Activated T-helper 1 cell treated with Interleukin-2 at 50 U/mL for 16 hours (primary cell): ENCODE measurements at places on chromosomes 1 and 21.

DNA sequence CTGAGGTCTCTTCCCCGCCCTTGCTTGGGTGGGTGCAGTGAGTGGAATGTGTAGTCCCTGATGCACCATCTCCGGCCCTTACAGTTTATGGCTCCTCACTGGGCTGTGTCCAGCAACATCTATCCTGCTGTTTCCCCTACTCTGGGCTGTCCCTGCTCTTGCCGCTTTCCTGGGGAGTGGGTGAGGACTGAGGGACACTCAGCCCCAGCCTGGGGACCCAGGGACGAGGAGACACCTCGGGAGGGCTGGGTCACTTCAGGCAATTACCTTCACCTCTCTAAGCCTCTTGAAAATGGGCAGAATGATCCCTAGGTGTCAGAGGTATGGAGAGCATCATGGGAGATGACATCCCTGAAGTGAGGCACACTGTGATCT is 13.6 kb upstream of the LRP8 start:
- DNase-seq, result no peak

DNA sequence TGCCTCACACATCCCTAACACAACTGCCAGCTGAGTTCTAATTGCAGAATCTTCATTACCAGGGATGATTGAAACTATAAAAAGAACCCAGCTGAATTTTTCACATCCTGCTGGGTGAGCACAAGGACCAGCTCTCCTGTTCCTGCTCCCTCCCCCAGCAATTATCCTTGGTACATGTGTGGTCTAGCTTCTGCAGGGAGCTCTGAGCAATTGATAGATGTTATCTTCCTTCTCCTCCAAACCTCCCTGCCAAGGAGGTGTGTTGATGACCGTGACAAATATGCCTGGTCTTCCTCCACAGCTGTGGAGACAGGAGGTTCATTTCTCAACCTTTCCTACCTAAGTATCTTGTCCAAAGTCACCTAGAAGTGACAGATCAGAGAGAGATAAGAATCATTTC is 65.3 kb upstream of the MAN1A2 start:
- DNase-seq, result no peak

DNA sequence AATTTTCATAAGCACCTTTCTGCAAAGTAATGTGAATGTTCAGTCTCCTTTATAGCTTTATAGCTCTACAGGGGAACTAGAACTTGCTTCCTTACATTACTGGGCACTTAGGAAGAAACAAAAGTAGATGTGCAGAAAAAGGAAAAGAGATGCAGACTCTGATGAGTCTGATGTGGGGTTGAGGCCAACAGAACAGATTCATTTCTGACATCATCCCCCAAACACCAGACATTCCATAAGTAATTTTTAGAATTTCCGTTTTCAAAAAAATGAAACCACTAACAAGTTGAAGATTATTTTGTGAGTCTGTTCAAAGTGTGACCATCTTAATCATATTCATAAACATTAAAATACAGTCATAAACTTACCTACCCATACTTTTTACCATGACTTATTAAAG is 96.0 kb downstream of the NRIP1 start:
- DNase-seq, result no peak

- no peak for DNase-seq
These were observed 22.0 kb downstream of the SERINC2 start for GRCh38 chr1:31434979-31435378.

GRCh38 chr1:228374711-228375577 is 31.7 kb downstream of the TRIM11 start:
- DNase-seq, result no peak

GRCh38 chr21:46122237-46122671 is 24.3 kb downstream of the COL6A2 start:
- DNase-seq, result no peak

DNA sequence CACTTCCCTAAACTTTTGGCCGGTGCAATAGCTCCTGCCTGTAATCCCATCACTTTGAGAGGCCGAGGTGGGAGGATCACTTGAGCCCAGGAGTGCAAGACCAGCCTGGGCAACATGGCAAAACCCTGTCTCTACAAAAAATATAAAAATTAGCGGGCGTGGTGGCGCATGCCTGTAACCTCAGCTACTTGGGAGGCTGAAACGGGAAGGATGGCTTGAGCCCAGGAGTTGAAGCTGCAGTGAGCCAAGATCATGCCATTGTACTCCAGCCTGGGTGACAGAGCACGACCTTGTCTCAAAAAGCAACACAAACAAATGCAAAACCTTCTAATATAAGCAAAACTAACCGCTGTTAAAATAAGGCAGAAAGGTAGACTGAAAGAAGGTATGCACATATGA is 25.9 kb downstream of the TMEM51 start:
- no peak for DNase-seq

- DNase-seq, result no peak
These were observed 22.8 kb upstream of the RGS1 start for GRCh38 chr1:192552760-192553191.

- DNase-seq, result no peak
These were observed 4.9 kb upstream of the ZNF644 start for GRCh38 chr1:91026777-91027176.

- no peak for DNase-seq
These were observed 10.4 kb downstream of the JUN start for GRCh38 chr1:58773406-58773840.

GRCh38 chr1:238589843-238590435 is 699.2 kb upstream of the ZP4 start:
- DNase-seq, result no peak

- DNase-seq, result no peak
These were observed 47.5 kb upstream of the NTPCR start for GRCh38 chr1:232902774-232903350.

- DNase-seq, result no peak
These were observed 8.1 kb upstream of the F3 start for GRCh38 chr1:94549706-94550105.

GRCh38 chr1:232218955-232219865 is 410.7 kb downstream of the SIPA1L2 start:
- DNase-seq, result no peak

- no peak for DNase-seq
These were observed 836 bp upstream of the PRCC start for GRCh38 chr1:156766298-156767100.

DNA sequence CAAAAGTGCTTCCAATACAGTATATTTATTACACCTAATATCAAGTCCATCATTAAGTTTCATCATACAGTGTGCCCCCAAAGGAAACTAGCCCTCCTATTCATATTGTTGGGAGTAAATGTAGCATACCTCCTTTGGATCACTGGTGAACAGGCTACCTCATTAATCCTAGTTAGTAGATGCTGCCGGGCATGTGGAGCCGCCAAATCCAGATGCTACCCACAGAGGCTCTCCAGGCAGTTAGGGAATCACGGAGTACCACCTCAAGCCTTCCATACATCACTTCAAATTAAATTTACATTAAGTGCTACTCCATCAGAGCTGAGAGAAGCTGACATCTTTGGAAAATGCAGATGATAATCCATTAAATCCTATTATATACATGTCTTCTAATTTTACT is 121.7 kb upstream of the FOXD3 start:
- DNase-seq, result no peak

DNA sequence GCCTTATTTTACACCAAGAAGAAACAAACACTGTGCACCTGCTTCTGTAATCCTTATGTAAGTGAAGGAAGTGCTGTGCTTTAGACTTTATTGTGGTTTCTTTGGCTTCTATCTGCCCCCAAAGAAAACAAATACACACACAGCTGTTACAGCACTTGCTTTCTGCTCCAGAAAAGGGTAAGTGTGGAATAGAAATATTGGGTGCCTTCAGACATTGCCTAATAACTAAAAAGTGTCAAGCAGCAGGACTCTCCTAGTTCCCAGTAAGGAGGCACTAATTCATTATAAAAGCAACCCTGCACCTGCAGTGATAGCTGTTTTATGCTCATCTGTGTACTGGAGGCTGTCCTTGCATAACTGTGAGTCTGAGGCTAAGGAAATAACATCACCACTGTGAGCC is 23.4 kb upstream of the PRRX1 start:
- no peak for DNase-seq

- no peak for DNase-seq
These were observed 74.0 kb upstream of the EXO1 start for GRCh38 chr1:241773991-241774390.

GRCh38 chr1:115829023-115829674 is 11.8 kb downstream of the NHLH2 start:
- no peak for DNase-seq

- DNase-seq, result no peak
These were observed 6.6 kb upstream of the PRRX1 start for GRCh38 chr1:170657275-170657853.

DNA sequence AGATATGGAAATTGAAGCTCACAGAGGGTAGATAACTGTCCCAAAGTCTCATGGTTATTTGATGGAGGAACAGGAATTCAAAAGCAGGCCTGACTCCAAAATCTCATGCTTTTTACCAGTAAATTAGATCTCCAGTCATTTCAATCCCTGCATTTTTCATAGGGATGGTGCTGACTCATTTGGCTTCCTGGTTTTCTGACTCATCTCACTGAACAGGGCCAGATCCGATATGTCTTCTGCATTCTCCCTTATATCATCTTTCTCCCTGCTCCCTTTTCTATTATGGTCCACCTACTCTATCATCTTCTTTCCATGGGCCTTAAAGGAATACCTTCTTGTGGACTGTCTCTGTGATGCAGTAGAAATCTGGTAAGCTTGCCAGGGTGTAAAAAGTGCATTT is 187.2 kb downstream of the FGGY start:
- no peak for DNase-seq

GRCh38 chr1:71294178-71294577 is 213.3 kb upstream of the ZRANB2 start:
- no peak for DNase-seq

- no peak for DNase-seq
These were observed 12.4 kb downstream of the OXCT2 start for GRCh38 chr1:39758556-39759435.

DNA sequence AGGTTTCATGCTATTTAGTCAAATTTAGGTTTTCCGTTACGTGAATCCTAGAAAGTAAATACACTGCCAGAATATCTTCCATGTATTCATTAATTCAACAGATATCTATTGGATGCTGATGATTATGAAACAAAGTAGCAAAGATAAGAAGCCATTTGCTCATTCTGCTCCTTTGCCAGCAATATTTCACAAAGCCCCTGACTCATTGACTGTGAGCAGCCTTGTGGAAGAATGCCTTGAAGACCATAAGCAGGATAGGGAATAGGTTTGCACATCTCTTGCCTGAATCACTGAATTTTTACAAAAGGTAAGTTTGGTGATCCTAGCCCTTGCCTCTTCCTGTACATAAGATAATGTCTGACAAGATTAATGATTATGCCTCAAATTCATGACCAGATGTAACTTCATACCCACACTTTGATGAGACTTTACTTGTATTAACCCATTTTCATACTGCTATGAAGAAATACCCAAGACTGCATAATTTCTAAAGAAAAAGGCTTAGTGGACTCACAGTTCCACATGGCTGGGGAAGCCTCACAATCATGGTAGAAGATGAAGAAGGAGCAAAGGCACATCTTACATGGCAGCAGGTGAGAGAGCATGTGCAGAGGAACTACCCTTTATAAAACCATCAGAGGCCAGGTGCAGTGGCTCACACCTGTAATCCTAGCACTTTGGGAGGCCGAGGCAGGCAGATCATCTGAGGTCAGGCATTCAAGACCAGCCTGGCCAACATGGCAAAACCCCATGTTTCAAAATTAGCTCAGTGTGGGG is 1.6 kb upstream of the PIGK start:
- no peak for DNase-seq

DNA sequence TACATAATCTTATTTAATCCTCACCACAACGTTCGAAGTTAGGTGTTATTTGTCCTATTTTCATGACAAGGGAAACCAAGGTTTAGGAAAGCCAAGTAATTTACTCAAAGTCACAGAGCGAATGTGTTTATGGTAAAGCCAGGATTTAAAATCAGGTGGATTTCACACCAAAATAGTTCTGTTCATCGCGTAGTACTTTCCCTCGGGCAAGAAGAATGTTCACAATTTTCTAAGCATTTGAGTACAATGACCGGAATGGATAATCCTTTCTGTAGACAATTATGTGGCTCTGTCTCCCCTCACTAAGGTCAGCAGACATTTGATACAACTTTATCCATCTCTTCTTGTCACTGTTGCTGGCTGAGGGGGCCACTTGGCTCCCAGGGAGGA is 204.2 kb downstream of the ST6GALNAC3 start:
- DNase-seq, result no peak

DNA sequence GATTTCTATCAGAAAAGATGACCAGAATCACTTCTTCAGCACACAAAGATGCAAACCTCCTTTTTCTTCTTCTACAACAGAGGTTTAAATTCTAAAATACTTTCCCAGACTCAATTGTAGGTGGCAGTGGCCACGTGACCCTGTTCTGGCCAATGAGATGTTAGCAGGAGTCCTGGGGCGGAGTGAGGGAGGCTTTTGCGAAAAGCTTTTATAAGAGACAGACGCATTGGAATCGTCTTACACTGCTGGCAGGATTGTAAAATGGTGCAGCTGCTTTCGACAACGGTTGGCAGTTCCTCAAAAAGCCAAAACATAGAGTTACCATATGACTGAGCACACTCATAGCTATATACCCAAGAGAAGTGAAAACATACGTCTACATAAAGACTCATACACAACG is 87.0 kb upstream of the MAGI3 start:
- no peak for DNase-seq

GRCh38 chr1:208122612-208123358 is 121.4 kb downstream of the PLXNA2 start:
- no peak for DNase-seq

- DNase-seq, result no peak
These were observed 7.7 kb downstream of the C1QB start for GRCh38 chr1:22660716-22661241.

DNA sequence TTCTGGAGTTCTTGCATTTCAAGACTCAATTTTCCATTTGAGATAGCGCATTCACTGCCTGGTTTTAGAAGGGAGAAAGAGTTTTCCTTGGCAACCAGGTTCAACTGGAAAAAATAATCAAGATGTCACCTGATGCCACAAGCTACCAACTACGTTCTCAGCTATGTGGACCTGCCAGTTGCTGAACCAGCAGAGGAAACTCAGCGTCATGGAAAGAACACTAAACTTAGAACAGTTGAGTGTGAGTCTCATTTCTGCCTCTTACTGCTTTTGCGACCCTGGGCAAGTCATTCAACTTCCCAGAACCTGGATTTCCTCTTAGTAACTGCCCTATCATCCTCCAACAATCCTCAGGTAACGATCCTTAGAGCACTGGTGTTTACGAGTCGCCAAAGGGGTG is 373.0 kb upstream of the ESRRG start:
- no peak for DNase-seq

GRCh38 chr21:39137248-39138178 is 45.7 kb downstream of the PSMG1 start:
- no peak for DNase-seq
